ENCODE measurements at places on chromosomes 2 and 18. TPM values are rescaled to one million over a fixed set of nuclear protein-coding genes. Genes with fewer than 3 reads are reported as not detected.
A peak's percentile ranks its signal among the peaks of the same experiment; 100 is the strongest.

DNA sequence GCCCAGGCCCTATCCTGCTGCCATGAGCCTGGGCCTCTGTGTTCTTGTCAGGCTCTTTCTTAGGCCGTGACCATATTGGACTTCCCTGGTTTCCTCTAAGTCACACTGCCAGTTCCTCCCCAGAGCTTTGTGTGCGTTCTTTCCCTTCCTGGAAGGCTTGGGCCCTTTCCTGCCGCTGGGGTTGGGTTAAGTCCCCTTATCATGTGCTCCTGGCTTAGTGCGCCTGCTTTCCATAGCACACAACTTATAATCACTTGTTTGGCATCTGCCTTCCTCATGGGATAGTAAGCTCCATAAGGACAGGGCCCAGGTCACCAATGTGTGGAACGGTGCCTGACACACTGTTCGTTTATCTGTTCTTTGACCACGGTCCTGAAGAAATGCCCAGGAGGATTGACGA, 31.3 kb downstream of the NIFK start:
- H3K27me3 ChIP-seq, result no peaks in the 10 kb centered on the region
- no peak overlapping the region for H3K27ac ChIP-seq
- H3K4me1 ChIP-seq, result peaks cover 12% of the 10 kb centered on the region
- no peak for DNase-seq
- no peak overlapping the region for H3K4me3 ChIP-seq
- no peaks in the 10 kb centered on the region for H3K36me3 ChIP-seq

DNA sequence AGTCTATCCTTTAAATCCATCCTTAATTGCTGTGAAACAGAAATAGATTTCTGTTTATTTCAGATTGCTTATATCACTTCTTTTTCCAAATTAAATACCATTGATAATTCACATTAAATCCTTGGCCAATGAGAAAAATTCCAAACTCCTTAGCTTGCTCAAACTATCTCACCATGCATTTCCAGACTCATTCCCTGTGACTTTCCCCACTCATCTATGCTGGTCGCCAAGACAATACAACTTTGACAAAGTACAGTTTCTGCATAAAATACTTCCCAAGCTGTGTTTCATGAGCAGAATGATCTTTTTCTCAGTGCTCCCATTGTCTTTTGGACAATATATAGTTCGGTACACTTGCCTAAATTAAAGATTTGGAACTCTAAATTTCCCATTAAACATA, 575.6 kb downstream of the CPS1 start:
- DNase-seq, result no peak
- H3K27me3 ChIP-seq, result no peaks in the 10 kb centered on the region
- no peak overlapping the region for H3K4me3 ChIP-seq
- no peak overlapping the region for H3K27ac ChIP-seq

DNA sequence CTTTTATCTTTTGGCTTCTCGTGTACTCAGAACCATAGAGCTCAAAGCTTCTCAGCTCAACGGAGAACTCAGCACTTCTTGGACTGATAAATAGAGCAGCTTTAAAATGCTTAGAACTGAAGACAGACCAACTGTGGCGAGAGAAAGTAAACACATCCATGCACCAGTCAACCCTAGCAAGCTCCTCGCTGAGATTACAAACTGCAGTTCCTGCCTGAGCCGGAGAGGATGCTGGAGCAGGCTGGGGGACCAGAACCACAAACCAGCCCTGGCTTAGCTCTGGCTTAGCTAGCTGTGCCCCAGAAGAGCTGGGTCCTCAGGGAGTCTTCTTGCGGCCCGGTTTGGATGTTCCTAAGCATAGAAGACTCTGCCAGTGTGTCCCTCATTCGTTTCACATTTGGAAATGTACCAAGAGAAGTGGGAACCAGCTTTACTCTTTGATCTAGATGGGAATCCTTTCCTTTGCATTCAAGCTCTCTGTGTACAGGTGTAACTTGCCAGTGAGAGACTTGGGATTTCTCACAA, 5.6 kb downstream of the PAX8 start:
- H3K36me3 ChIP-seq, result no peaks in the 10 kb centered on the region
- no peak overlapping the region for H3K4me3 ChIP-seq
- H3K27me3 ChIP-seq, result peaks cover 42% of the 10 kb centered on the region
- no peak overlapping the region for H3K27ac ChIP-seq
- no peak for DNase-seq
- peaks cover 34% of the 10 kb centered on the region for H3K4me1 ChIP-seq

GRCh38 chr2:119650206-119650605, 28.8 kb upstream of the TMEM177 start:
- H3K4me1 ChIP-seq, result no peaks in the 10 kb centered on the region
- peaks cover 5% of the 10 kb centered on the region for H3K27me3 ChIP-seq
- no peaks in the 10 kb centered on the region for H3K36me3 ChIP-seq
- H3K27ac ChIP-seq, result no peak overlapping the region

- no peak for DNase-seq
- no peaks in the 10 kb centered on the region for H3K27me3 ChIP-seq
- no peaks in the 10 kb centered on the region for H3K36me3 ChIP-seq
- no peak overlapping the region for H3K4me3 ChIP-seq
- no peak overlapping the region for H3K27ac ChIP-seq
These were observed 219.6 kb upstream of the ID2 start for GRCh38 chr2:8462280-8462679.

- H3K27me3 ChIP-seq, result no peaks in the 10 kb centered on the region
- H3K4me1 ChIP-seq, result no peaks in the 10 kb centered on the region
- DNase-seq, result no peak
- no peaks in the 10 kb centered on the region for H3K36me3 ChIP-seq
These were observed 618 bp upstream of the LYPD1 start for GRCh38 chr2:132670496-132671150.

- H3K4me3 ChIP-seq, result no peak overlapping the region
- H3K4me1 ChIP-seq, result peaks cover 20% of the 10 kb centered on the region
- H3K27ac ChIP-seq, result no peak overlapping the region
- H3K36me3 ChIP-seq, result no peaks in the 10 kb centered on the region
- H3K27me3 ChIP-seq, result no peaks in the 10 kb centered on the region
- DNase-seq, result no peak
These were observed 31.3 kb upstream of the TMEM131 start for GRCh38 chr2:98026927-98027522.

GRCh38 chr2:62217421-62217820, 21.5 kb downstream of the B3GNT2 start:
- no peaks in the 10 kb centered on the region for H3K27me3 ChIP-seq
- H3K36me3 ChIP-seq, result peaks cover 6% of the 10 kb centered on the region
- DNase-seq, result peak; percentile 24
- peaks cover 97% of the 10 kb centered on the region for H3K4me1 ChIP-seq

Gene PTRHD1
- total RNA-seq, result 12.0 TPM

Measured in CD4-positive, alpha-beta memory T cell (primary cell).